SJSA1 (cell line): ENCODE measurements at places on chromosomes 13 and 19. TPM values are rescaled to one million over a fixed set of nuclear protein-coding genes. Genes with fewer than 3 reads are reported as not detected.

DNA sequence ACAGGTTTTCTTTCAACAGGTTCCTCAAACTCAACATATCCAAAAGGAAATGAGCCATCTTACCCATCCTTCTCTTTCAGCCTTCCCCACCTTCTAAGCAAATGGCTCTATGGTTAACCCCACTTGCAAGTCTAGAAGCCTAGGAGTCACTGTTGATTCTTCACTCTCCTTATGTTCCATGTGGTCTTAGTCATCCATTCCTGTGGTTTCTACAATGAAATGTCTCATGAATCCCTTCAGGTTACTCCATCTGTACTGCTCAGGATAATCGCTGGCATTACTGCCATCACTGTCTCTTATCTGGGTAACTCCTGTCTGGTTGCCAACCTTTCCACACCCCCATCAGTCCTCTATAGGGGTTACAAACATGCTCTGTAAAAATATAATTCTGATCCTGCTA, 381.3 kb downstream of the ENOX1 start:
- DNase-seq = no peak

DNA sequence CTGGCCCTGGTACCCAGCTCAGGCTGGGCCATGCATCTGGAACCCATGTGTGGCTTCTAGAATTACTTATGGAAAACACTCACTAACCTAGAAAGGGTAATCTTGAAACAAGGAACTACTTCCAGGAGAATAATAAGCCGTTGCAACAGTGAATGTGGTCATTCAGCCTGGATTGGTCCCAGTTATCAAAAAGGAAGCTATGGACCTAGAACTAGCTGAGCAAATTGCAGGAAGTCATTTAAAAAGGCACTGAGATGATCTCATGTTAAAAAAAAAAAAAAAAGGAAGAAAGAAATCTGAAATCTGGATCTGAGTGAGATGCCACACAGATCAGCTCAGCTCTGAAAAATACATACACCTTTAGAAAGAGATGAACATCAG, 59.6 kb downstream of the DCT start:
- DNase-seq = no peak

Gene GMIP
- 2.9 and 4.3 TPM in 2 replicates for total RNA-seq

Gene TPTE2
- not detected in 2 replicates for total RNA-seq
